ENCODE measurements at places on chromosomes 5 and 9.

DNA sequence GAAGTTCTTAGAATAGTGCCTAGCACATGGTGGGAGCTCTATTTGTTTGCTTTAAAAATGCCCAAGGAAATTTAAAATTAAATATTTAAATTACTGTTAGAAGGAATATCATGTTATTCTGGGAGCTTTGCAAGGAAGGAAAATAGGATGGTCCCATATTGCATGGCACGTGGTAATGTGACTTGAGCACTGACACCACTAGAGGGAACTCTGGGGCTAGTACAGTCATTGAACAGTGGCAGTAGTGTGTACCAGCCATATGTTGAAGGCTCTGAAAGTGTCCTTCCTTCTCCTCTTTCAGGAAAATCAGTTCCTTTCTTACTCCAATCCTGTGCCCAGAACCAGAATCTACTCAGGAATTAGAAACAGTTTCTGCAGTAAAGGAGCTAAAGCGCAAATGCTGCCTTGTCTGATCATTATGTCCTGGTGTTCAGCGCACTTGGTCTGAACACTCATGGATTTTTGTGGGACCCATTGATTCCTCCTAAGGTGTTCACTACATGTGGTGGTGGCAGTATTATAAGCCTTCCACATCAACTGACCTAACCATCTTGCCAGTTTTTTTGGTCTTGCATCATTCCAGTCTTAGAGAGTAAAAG is 54.1 kb downstream of the GDA start:
- peaks cover 7% of the 10 kb centered on the region for H3K27me3 ChIP-seq
- H3K4me3 ChIP-seq: no peak overlapping the region
- H3K4me1 ChIP-seq: no peaks in the 10 kb centered on the region
- no peak overlapping the region for H3K27ac ChIP-seq
- no peaks in the 10 kb centered on the region for H3K36me3 ChIP-seq

- H3K27ac ChIP-seq: no peak overlapping the region
- no peak overlapping the region for H3K4me3 ChIP-seq
- peaks cover 41% of the 10 kb centered on the region for H3K4me1 ChIP-seq
- H3K27me3 ChIP-seq: no peaks in the 10 kb centered on the region
- peaks cover 32% of the 10 kb centered on the region for H3K36me3 ChIP-seq
- DNase-seq: no peak
These were observed 6.0 kb upstream of the NIPBL start for GRCh38 chr5:36870399-36871040.

DNA sequence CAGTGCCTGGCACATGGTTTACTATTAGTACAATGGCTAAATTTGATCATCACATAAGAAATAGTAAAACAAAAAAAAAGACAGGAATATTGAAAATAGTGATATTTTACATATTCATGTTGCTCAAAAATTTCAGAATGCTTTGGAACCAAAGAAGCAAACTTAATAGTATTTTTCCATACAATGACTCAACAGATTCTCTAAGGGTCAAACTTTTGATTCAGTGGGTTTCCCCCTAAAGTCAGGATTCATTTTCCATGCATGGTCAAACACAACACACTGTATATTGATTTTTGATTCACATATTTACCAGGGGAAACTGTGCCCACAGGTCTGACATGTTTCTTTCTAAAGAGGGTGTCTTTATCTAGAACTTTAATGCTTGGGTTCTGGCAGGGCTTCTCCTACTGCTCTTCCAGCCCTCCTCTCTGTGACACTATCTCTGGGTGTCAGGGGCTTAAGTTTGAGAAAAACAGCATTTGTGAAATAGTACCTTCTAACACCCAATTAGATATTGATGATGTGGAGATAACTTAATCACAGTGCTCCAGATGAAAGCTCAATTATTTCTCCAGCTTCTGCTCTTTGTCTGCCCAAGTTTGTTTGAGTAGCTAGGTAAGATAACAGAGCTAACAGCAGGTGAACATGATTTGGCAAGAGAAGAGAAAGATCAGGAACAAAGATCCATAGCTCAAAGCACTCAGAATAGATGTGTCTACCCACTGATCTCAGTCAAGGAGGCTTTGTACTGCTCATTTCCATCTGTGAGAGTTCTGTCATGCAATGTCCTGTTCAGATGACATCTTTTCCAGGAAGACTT is 35.5 kb upstream of the ELL2 start:
- no peak for DNase-seq
- peaks cover 3% of the 10 kb centered on the region for H3K27me3 ChIP-seq
- no peak overlapping the region for H3K4me3 ChIP-seq
- H3K27ac ChIP-seq: peak overlapping the region; percentile 44
- no peaks in the 10 kb centered on the region for H3K36me3 ChIP-seq

GRCh38 chr9:129459547-129460322 is 161.2 kb downstream of the C9orf50 start:
- no peaks in the 10 kb centered on the region for H3K36me3 ChIP-seq
- no peaks in the 10 kb centered on the region for H3K27me3 ChIP-seq
- peak overlapping the region; percentile 64 for H3K27ac ChIP-seq

- H3K4me3 ChIP-seq: peak overlapping the region; percentile 61
- peaks cover 87% of the 10 kb centered on the region for H3K27me3 ChIP-seq
- H3K27ac ChIP-seq: no peak overlapping the region
- DNase-seq: peak; percentile 62
- no peaks in the 10 kb centered on the region for H3K36me3 ChIP-seq
These were observed 3.3 kb upstream of the CDC20B start for GRCh38 chr5:55176176-55176818.

DNA sequence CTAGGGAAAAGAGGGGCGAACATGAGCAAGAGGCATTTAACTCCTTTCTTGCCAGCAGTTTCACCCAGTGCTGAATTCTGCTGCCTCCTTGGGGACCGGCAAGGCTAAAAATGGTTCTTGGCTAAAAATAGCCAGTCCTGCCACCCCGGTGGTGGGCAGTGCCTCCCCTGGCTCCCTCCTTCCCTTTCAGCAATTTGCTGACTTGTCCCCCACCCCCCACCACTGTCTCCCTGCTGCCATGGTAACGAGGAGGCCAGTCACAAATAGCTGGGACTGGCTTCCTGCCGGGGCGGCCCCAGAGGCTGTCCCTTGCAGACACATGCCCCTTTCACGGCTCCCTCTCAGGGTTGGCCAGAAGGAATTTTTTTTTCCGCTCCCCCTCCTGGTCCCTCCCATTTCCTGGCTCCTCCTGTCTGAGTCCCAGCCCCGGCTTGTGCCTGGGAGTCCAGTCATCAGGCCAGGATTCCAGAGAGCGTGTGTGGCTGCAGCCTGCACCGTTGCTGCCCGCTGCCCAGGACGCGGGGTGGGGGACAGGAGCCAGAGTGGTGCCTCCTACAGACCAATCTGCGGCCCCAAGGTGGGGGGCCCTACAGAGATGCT is 130.3 kb downstream of the RGS3 start:
- peaks cover 31% of the 10 kb centered on the region for H3K4me1 ChIP-seq
- peaks cover 68% of the 10 kb centered on the region for H3K36me3 ChIP-seq
- H3K4me3 ChIP-seq: no peak overlapping the region
- H3K27me3 ChIP-seq: no peaks in the 10 kb centered on the region
- no peak for DNase-seq
- H3K27ac ChIP-seq: peak overlapping the region; percentile 71

DNA sequence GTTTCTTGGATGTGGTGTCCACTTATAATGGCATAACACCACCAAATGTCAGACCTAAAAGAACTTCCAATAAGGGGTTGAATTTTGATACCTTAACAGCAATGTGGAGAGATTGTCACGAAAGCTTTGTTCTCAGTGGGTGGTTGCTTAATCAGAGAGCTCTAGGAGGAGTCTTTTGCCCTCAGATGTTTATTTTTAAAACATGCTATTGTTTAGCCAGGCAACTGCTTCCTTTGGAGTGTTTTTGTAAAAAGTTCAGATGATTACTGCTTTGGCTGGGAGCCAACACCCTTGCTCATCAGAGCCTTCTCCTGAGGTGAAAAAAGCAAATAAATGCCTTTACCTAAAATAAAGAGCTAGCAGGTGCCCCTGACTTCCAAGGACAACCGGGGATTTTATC is 65.0 kb downstream of the SLC1A1 start:
- H3K36me3 ChIP-seq: no peaks in the 10 kb centered on the region
- no peak overlapping the region for H3K27ac ChIP-seq
- no peaks in the 10 kb centered on the region for H3K27me3 ChIP-seq
- peaks cover 33% of the 10 kb centered on the region for H3K4me1 ChIP-seq
- no peak overlapping the region for H3K4me3 ChIP-seq

DNA sequence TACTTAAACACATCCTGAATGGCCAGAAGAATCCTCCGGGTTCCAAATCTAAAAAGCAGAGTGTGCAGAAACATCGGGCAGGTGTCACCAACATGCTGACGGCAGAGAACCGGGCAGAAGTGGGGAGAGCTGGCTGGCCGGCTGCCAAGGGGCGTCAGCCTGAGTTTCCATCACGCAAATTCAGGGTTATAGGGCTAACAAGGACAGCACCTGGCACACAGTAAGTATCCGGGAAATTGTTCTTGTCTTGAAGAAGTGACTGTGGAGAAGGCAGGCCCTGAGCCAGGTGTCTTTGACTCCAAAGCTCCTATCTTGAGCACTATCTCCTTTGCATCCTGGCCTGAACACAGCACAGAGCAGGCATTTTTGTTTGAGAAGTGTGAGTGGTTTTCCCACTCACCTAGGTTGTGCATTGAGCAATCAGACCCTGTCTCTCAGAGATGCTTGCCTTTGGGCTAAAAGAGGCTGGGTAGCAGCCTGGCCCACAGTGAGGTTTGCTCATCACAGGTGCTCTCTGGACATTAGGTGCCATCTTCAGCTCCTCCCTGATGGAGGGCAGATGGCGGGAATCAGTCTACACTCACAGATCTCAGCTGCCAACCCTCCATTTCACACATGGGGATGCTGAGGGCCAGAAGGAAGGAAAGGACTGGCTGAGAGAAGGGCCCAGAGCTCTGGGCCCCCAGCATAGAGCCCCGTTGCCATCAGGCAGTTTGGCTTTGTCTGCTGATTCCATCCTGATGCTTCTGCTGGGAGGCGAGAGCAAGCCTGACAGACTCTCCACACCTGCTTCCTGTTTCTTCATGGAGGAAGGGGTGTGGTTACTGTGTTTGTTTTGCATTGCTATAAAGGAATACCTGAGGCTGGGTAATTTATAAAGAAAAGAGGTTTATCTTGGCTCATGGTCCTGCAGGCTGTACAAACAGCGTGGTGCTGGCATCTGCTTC is 52.8 kb downstream of the WHRN start:
- H3K4me3 ChIP-seq: no peak overlapping the region
- peaks cover 22% of the 10 kb centered on the region for H3K4me1 ChIP-seq
- H3K27ac ChIP-seq: peak overlapping the region; percentile 72
- H3K27me3 ChIP-seq: no peaks in the 10 kb centered on the region
- no peaks in the 10 kb centered on the region for H3K36me3 ChIP-seq
- peak; percentile 42 for DNase-seq

GRCh38 chr9:124760719-124761118 is 10.4 kb downstream of the NR6A1 start:
- no peak for DNase-seq
- no peak overlapping the region for H3K27ac ChIP-seq

DNA sequence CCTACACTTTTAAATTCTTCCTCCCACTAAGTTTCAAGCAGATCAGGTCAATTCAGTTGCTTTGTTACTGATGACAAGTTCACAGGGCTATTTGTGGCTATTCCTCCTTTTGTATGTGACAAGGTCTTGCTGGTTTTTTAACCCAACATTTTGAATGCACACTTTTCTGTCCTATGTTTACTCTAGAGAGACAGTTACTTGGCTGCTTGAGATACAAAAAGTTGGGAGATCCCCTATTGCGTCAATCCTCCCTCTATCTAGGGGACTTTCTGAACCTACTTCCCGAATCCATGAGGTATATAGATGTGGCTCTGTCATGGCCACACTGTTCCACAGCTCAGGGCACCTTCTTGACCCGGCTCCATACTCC is 386.7 kb downstream of the NTRK2 start:
- H3K27me3 ChIP-seq: peaks cover 15% of the 10 kb centered on the region
- no peak overlapping the region for H3K27ac ChIP-seq
- H3K4me3 ChIP-seq: no peak overlapping the region
- DNase-seq: no peak
- H3K4me1 ChIP-seq: no peaks in the 10 kb centered on the region
- no peaks in the 10 kb centered on the region for H3K36me3 ChIP-seq

DNA sequence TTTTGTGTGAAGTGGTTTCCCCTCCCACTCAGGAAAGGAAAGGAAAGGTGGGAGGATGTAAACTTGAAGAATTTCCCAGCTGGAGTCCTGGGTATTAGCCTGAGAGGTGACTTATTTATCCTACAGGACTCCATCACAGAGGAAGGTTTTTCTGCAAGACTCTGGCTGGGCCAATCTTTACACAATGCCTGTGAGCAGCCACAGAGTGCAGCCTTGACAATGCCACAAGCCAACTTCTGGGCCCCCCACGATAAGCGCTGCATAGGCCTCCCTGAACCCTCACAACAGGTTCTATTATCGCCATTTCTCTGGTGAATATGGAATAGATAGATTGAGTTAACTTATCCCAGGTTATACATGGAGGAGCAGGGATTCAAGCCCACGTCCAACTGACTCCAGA is 12.4 kb downstream of the TTC39B start:
- H3K4me3 ChIP-seq: peak overlapping the region; percentile 76
- H3K27ac ChIP-seq: peak overlapping the region; percentile 98
- H3K27me3 ChIP-seq: no peaks in the 10 kb centered on the region
- H3K4me1 ChIP-seq: peaks cover 88% of the 10 kb centered on the region

GRCh38 chr5:157912621-157913325 is 53.8 kb upstream of the CLINT1 start:
- DNase-seq: no peak
- H3K27me3 ChIP-seq: no peaks in the 10 kb centered on the region
- H3K4me1 ChIP-seq: peaks cover 2% of the 10 kb centered on the region
- H3K4me3 ChIP-seq: no peak overlapping the region
- H3K27ac ChIP-seq: no peak overlapping the region

DNA sequence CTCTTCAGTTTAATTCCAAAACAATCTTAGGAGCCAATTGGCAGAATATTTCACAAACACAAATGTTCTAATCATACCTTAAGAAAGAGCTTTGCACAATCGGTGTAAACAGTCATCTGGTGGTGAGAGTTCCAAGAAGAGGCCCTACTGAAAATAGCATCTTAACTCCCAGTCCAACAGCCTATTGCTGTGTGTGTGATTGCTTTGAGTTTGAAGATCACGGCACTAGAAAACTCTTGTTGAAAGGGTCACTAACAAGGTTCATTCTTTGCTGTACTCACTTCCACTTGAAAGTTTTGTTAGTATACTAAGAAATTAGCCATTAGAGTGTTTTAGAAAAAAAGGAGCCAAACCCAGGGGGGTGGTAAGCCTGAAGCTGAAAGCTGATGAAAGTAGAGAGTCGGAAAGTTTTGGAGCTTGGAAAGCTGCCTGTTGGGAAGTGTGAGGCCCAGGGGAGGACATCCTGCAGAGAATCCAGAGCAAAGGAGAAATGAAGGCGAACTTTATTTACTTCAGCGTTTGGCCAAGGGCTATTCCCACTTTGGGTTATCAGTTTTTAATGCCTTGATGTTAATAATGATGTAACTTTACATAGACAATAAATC is 180.3 kb upstream of the GHR start:
- no peaks in the 10 kb centered on the region for H3K36me3 ChIP-seq
- no peak overlapping the region for H3K27ac ChIP-seq
- no peak for DNase-seq
- no peak overlapping the region for H3K4me3 ChIP-seq
- H3K27me3 ChIP-seq: no peaks in the 10 kb centered on the region

- H3K36me3 ChIP-seq: no peaks in the 10 kb centered on the region
- no peaks in the 10 kb centered on the region for H3K4me1 ChIP-seq
- DNase-seq: no peak
- no peak overlapping the region for H3K4me3 ChIP-seq
These were observed 95.1 kb downstream of the DAPK1 start for GRCh38 chr9:87592554-87593358.
